Fibroblast of lung (primary cell): ENCODE measurements at places on chromosomes 3 and 15. TPM values are rescaled to one million over a fixed set of nuclear protein-coding genes. Genes with fewer than 3 reads are reported as not detected.
A peak's percentile ranks its signal among the peaks of the same experiment; 100 is the strongest.

- no peaks in the 10 kb centered on the region for H3K36me3 ChIP-seq
- peaks cover 8% of the 10 kb centered on the region for H3K4me1 ChIP-seq
- no peak for DNase-seq
- no peaks in the 10 kb centered on the region for H3K27me3 ChIP-seq
- peak overlapping the region; percentile 65 for H3K27ac ChIP-seq
These were observed 14.3 kb downstream of the IGDCC4 start for GRCh38 chr15:65408324-65409035.

DNA sequence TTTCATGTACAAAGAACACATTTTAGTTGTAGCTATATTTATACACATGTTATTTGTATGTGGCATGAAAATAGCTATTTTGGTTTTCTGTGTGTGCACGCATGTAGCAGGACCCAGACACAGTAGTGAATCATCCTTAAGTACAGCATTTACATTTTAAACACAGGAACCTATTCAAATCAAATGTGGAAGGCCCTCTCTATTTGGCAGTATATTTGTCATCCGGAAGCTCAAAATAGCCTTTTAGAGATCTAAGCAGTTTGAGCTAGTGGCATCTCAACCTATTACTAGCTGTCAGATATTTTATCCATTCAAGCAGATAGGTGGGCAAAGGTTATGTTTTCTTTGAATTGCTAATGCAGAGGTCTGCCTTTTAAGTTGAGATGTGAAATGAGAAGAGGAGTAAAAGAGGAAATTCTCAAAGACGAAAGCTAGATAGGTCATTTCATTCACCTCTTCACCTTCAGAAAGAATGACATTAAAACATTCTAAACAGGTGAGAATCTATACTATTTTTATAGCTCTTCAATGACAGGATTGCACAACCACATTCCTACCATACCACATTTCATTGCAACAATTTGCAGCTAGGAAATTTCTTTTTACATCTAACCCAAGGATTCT lies 46.3 kb upstream of the TIPARP start:
- no peaks in the 10 kb centered on the region for H3K27me3 ChIP-seq
- H3K36me3 ChIP-seq, result no peaks in the 10 kb centered on the region
- H3K4me1 ChIP-seq, result no peaks in the 10 kb centered on the region
- DNase-seq, result peak; percentile 52
- H3K27ac ChIP-seq, result no peak overlapping the region

DNA sequence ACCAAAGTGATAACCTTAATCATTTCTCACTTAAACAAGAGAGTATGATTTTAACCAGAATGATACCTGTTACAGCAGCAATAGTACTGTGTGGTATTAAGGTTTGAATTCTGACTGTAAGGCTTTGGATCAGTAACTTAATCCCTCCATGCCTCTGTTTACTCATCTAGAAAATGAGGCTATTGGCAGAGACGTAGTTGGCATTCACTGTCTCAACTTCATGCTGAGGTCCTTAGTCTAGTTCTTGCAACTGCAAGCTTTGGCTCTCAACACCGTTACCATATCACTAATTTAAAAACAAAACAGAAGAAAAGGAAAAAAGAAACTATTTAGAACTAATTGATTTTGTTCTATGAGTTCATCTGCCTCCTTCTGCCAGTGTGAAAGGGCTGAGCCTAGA lies 875.4 kb downstream of the MCTP2 start:
- H3K36me3 ChIP-seq, result no peaks in the 10 kb centered on the region
- no peaks in the 10 kb centered on the region for H3K27me3 ChIP-seq
- no peaks in the 10 kb centered on the region for H3K4me1 ChIP-seq

- no peaks in the 10 kb centered on the region for H3K36me3 ChIP-seq
- DNase-seq, result no peak
- no peak overlapping the region for H3K4me3 ChIP-seq
- no peak overlapping the region for H3K27ac ChIP-seq
These were observed 89.0 kb upstream of the PFN2 start for GRCh38 chr3:150059729-150060128.

Gene GPR27
- under 0.01 TPM in 1 of 2 replicates, not detected in the other for total RNA-seq

DNA sequence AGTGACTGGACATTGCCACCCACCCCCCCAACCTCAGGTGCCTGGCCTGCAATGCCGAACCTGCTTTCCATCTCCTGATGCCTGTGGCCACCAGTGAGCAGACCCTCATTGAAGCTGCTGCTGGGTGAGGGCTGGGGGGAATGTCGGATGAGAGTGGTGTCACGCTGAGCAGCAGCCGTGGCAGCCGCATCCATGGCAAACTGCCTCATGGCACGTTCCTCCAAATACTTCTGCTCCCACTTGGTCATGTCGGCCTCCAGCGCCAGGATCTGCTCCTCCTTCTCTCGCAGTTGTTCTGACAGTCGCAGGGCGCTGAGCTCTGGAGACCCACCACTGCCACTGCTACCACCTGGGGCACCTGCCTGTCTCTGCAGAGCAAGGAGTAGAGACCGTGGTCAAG lies 14.2 kb downstream of the AMOTL2 start:
- no peak overlapping the region for H3K4me3 ChIP-seq
- H3K4me1 ChIP-seq, result peaks cover 80% of the 10 kb centered on the region
- DNase-seq, result no peak
- H3K27me3 ChIP-seq, result no peaks in the 10 kb centered on the region
- peak overlapping the region; percentile 94 for H3K27ac ChIP-seq
- peaks cover 74% of the 10 kb centered on the region for H3K36me3 ChIP-seq

Gene KIF15
- total RNA-seq, result 2.1 and 3.8 TPM in 2 replicates

Gene ETV5
- total RNA-seq, result 15.4 and 24.9 TPM in 2 replicates

- no peak for DNase-seq
- H3K27me3 ChIP-seq, result peaks cover 6% of the 10 kb centered on the region
- H3K4me3 ChIP-seq, result no peak overlapping the region
- no peak overlapping the region for H3K27ac ChIP-seq
These were observed 114.6 kb downstream of the AQP9 start for GRCh38 chr15:58252586-58253323.
